Hematopoietic multipotent progenitor cell treated with erythropoietin and hydrocortisone succinate and interleukin-3 and kit ligand, for 17 days (in vitro differentiated cells): ENCODE measurements at places on chromosomes 5 and 9.

DNA sequence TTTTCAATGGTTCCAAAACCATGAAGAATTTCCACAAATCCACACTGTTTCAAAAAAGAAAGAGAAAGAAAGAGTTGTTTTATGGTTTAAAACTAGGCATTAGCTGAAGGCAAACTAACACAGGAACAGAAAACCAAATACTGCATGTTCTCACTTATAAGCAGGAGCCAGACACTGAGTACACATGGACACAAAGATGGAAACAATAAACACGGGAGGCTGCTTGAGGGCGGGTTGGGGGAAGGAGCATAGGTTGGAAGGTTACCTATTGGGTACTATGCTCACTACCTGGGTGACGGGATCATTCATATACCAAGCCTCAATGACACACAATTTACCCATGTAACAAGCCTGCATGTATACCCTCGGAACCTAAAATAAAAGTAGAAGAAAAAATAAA, 45.0 kb downstream of the SEMA6A start:
- DNase-seq: no peak

- no peak for DNase-seq
These were observed 591.8 kb upstream of the CLINT1 start for GRCh38 chr5:158450751-158451171.

- DNase-seq: no peak
These were observed 72.0 kb upstream of the IL12B start for GRCh38 chr5:159402311-159402710.

GRCh38 chr9:21902136-21902535, 92.1 kb downstream of the CDKN2A start:
- no peak for DNase-seq
